Heart right ventricle (tissue), 16 donors: ENCODE measurements at places on chromosomes 7 and 10. TPM values are rescaled to one million over a fixed set of nuclear protein-coding genes. Genes with fewer than 3 reads are reported as not detected.

ANKRD30A gene
- not detected for total RNA-seq

NKX2-3 gene
- not detected for total RNA-seq

OR2A42 gene
- total RNA-seq, result not detected

GRCh38 chr7:64180989-64181388, 26.0 kb upstream of the ZNF735 start:
- H3K27me3 ChIP-seq, result peaks cover 20% of the 10 kb centered on the region
- H3K27ac ChIP-seq, result no peak overlapping the region
- no peak overlapping the region for H3K4me3 ChIP-seq
- no peaks in the 10 kb centered on the region for H3K4me1 ChIP-seq
- DNase-seq, result no peak

- H3K27ac ChIP-seq, result no peak overlapping the region
- DNase-seq, result no peak
- no peak overlapping the region for H3K4me3 ChIP-seq
- H3K4me1 ChIP-seq, result peaks cover 18% of the 10 kb centered on the region
- H3K36me3 ChIP-seq, result no peaks in the 10 kb centered on the region
- peaks cover 15% of the 10 kb centered on the region for H3K27me3 ChIP-seq
Observed at GRCh38 chr7:64893401-64893800, 9.7 kb upstream of the ZNF273 start.

GRCh38 chr10:122142641-122143237, 128.4 kb upstream of the BTBD16 start:
- H3K27ac ChIP-seq, result peak overlapping the region; percentile 85
- H3K27me3 ChIP-seq, result no peaks in the 10 kb centered on the region
- H3K4me1 ChIP-seq, result peaks cover 84% of the 10 kb centered on the region
- no peak overlapping the region for H3K4me3 ChIP-seq

GRCh38 chr10:130337696-130338635, 201.8 kb downstream of the GLRX3 start:
- H3K4me1 ChIP-seq, result no peaks in the 10 kb centered on the region
- H3K27ac ChIP-seq, result no peak overlapping the region
- no peak overlapping the region for H3K4me3 ChIP-seq
- no peak for DNase-seq
- H3K36me3 ChIP-seq, result no peaks in the 10 kb centered on the region
- peaks cover 10% of the 10 kb centered on the region for H3K27me3 ChIP-seq

DNA sequence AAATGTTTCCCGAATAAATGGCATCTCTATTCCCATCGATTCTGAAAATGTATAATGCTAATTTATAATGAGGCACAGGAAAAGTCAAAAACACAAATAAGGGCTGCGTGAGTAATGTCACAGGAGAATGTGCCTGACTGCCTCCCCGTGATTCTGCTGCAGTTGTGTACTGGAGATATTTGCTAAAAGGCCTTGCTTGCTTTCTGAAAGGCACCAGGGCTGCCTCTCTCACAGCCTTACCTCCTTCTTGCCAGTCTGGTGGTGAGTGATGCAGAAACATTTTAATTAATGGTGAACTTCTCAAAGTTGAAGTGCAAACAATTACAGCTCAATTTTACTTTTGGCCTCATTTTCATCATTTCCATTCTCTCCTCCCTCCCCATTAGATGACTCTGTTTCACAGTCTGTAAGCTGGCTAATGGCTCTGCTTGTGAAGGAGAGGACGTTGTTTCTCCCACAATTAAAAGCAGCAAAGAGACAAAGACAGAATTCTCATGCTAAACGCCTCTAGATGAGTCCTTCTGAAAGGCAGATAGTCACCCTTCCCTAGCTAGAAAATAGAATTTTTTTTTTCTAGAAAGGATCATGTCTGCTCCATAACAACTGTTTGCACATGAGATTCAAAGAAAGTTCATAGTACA, 377.6 kb downstream of the MDFIC start:
- H3K36me3 ChIP-seq, result no peaks in the 10 kb centered on the region
- H3K27me3 ChIP-seq, result no peaks in the 10 kb centered on the region
- no peak overlapping the region for H3K27ac ChIP-seq
- H3K4me1 ChIP-seq, result no peaks in the 10 kb centered on the region

- H3K27ac ChIP-seq, result no peak overlapping the region
- H3K27me3 ChIP-seq, result no peaks in the 10 kb centered on the region
- no peak overlapping the region for H3K4me3 ChIP-seq
- DNase-seq, result no peak
- H3K4me1 ChIP-seq, result no peaks in the 10 kb centered on the region
Observed at GRCh38 chr7:87287738-87288341, 57.6 kb upstream of the CROT start.

PVRIG gene
- not detected for total RNA-seq

CPED1 gene
- total RNA-seq, result 48.8 TPM

DNA sequence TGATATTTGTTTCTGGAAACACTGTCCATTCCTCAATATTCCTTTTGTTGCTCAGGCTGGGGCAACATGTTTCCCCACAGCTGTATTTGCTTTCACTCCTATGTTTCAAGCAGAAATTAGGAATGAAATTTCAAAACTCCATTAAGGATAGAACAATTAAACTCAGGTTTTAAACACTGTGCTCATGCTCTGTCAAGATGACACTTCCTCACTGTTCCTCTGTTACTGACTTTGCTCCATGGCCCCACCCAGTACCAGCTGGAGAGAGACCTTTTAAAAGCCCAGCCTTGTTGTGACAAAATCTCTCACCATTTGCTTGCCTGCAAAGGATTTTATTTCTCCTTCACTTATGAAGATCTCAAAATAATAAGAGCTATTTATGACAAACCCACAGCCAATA, 197.4 kb downstream of the ELMO1 start:
- peaks cover 5% of the 10 kb centered on the region for H3K36me3 ChIP-seq
- no peak for DNase-seq
- no peak overlapping the region for H3K4me3 ChIP-seq
- no peaks in the 10 kb centered on the region for H3K27me3 ChIP-seq

GRCh38 chr10:93363891-93364648, 118.1 kb downstream of the MYOF start:
- H3K27ac ChIP-seq, result no peak overlapping the region
- peak; percentile 17 for DNase-seq
- no peak overlapping the region for H3K4me3 ChIP-seq
- no peaks in the 10 kb centered on the region for H3K27me3 ChIP-seq
- H3K4me1 ChIP-seq, result no peaks in the 10 kb centered on the region
- H3K36me3 ChIP-seq, result no peaks in the 10 kb centered on the region

- no peaks in the 10 kb centered on the region for H3K36me3 ChIP-seq
- no peak for DNase-seq
- no peaks in the 10 kb centered on the region for H3K4me1 ChIP-seq
- no peaks in the 10 kb centered on the region for H3K27me3 ChIP-seq
- H3K4me3 ChIP-seq, result no peak overlapping the region
Observed at GRCh38 chr7:27846388-27846787, 106.4 kb downstream of the TAX1BP1 start.

GRCh38 chr10:13337128-13337826, 10.8 kb downstream of the SEPHS1 start:
- H3K4me3 ChIP-seq, result no peak overlapping the region
- H3K36me3 ChIP-seq, result peaks cover 11% of the 10 kb centered on the region
- no peak for DNase-seq
- H3K27me3 ChIP-seq, result no peaks in the 10 kb centered on the region
- H3K4me1 ChIP-seq, result peaks cover 16% of the 10 kb centered on the region

DNA sequence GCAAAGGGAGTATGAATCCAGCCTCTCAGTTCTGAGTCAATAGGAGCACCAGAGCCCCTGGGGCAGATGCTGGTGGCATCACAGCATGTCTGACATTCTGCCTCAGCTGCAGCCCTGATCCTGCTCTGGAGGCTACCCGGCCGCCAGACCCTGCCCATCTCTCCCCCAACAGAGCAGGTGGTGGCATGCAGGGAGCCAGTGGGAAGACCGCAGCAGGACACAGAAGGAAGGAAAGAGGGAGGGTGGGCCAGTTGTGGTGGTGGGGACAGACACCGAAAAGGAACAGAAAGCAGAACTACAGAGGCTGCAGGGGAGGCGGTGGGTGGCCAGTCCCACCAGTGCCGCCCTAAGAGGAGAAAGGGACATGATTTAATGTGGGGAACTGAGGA, 35.3 kb downstream of the BLNK start:
- H3K4me1 ChIP-seq, result peaks cover 7% of the 10 kb centered on the region
- H3K4me3 ChIP-seq, result no peak overlapping the region
- DNase-seq, result peak; percentile 12
- H3K36me3 ChIP-seq, result no peaks in the 10 kb centered on the region
- H3K27ac ChIP-seq, result no peak overlapping the region

POM121C gene
- total RNA-seq, result 23.8 TPM

GRCh38 chr7:80774843-80775242, 136.4 kb downstream of the CD36 start:
- peak overlapping the region; percentile 76 for H3K27ac ChIP-seq
- H3K4me1 ChIP-seq, result peaks cover 47% of the 10 kb centered on the region
- no peak overlapping the region for H3K4me3 ChIP-seq
- H3K36me3 ChIP-seq, result no peaks in the 10 kb centered on the region
- no peaks in the 10 kb centered on the region for H3K27me3 ChIP-seq

RET gene
- 1.1 TPM for total RNA-seq

- no peaks in the 10 kb centered on the region for H3K27me3 ChIP-seq
- no peak for DNase-seq
- no peak overlapping the region for H3K4me3 ChIP-seq
- H3K36me3 ChIP-seq, result no peaks in the 10 kb centered on the region
- peaks cover 45% of the 10 kb centered on the region for H3K4me1 ChIP-seq
Observed at GRCh38 chr10:511849-512191, 177.6 kb downstream of the DIP2C start.

ZP3 gene
- total RNA-seq, result not detected

DNA sequence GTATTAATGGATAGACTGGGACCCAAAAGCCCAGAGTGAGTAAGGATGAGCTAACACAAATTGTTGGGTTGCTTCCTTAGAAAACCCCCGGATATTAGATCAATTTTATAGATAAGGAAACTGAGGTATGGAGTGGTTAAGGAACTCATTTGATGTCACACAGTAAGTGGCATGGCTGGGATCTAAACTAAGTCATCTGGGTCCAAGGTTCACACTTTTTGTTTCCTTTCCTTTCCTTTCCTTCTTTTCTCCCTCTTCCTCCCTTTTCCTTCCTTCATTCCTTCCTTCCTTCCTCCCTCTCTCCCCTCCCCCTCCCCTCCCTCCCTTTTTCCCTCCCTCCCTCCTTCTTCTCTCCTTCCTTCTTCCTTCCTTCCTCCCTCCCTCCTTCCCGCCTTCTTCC, 469.5 kb downstream of the TYW1 start:
- no peaks in the 10 kb centered on the region for H3K4me1 ChIP-seq
- no peaks in the 10 kb centered on the region for H3K27me3 ChIP-seq
- H3K4me3 ChIP-seq, result no peak overlapping the region
- no peak overlapping the region for H3K27ac ChIP-seq
- no peak for DNase-seq

GRCh38 chr10:94066411-94066810, 72.7 kb downstream of the PLCE1 start:
- no peak overlapping the region for H3K4me3 ChIP-seq
- no peaks in the 10 kb centered on the region for H3K27me3 ChIP-seq
- peaks cover 16% of the 10 kb centered on the region for H3K4me1 ChIP-seq
- no peaks in the 10 kb centered on the region for H3K36me3 ChIP-seq

GRCh38 chr10:72132854-72133253, 44.5 kb upstream of the SPOCK2 start:
- H3K36me3 ChIP-seq, result peaks cover 2% of the 10 kb centered on the region
- H3K4me3 ChIP-seq, result no peak overlapping the region
- no peaks in the 10 kb centered on the region for H3K4me1 ChIP-seq
- H3K27me3 ChIP-seq, result no peaks in the 10 kb centered on the region
- no peak for DNase-seq

GRCh38 chr7:24732646-24733413, 24.4 kb downstream of the GSDME start:
- no peaks in the 10 kb centered on the region for H3K27me3 ChIP-seq
- H3K4me1 ChIP-seq, result peaks cover 35% of the 10 kb centered on the region
- H3K36me3 ChIP-seq, result no peaks in the 10 kb centered on the region

- peaks cover 23% of the 10 kb centered on the region for H3K4me1 ChIP-seq
- H3K27me3 ChIP-seq, result no peaks in the 10 kb centered on the region
- H3K27ac ChIP-seq, result no peak overlapping the region
Observed at GRCh38 chr7:47377741-47378140, 204.2 kb downstream of the TNS3 start.

CPN1 gene
- not detected for total RNA-seq

USP6NL gene
- 9.9 TPM for total RNA-seq
